ENCODE measurements at places on chromosomes 12 and 14. TPM values are rescaled to one million over a fixed set of nuclear protein-coding genes. Genes with fewer than 3 reads are reported as not detected.

OR4E1 gene
- not detected for total RNA-seq

XPOT gene
- 37.2 TPM for total RNA-seq

KRT74 gene
- total RNA-seq = not detected

NYNRIN gene
- total RNA-seq = 16.5 TPM

DNA sequence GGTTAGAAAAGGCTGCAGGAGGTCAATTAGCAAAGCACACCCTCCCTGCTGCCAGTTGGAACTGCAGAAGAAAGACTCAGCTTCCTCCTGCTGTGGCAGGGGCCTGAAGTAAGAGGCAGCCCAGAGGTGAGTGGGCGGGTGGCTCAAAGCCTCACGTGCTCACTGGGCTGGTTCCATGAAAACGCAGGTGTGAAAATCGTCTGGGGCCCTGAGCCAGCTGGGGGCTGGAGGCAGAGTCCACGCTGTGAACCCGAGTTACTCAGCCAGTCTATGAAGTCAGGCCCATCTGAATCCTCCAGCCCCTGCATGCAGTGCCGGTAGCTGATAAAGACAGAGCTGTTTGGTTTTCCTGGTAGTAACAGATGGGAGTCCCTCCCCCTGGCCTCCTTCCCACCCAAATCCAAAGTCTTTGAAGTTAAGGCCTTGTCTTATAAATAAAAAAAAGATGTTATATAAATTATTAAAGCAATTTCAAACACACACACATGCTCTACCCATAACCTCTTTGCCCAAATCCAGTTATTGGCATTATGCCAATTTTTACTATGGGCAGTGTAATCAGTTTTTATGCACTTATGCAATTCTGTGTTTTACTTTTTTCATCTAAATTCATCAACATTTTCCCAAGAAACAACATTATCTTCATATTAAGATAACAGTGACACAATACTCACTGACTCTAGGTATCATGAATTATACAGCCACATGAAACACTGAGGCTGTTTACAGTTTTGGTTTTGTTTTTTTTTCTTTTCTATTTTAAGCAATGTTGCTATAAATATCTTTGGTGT, 57.9 kb upstream of the PNMA1 start:
- H3K4me3 ChIP-seq = no peak overlapping the region
- DNase-seq = peak; percentile 77
- H3K27ac ChIP-seq = peak overlapping the region; percentile 81
- H3K4me1 ChIP-seq = peaks cover 71% of the 10 kb centered on the region
- H3K27me3 ChIP-seq = no peaks in the 10 kb centered on the region
